Stimulated activated CD8-positive, alpha-beta memory T cell treated with anti-CD3 and anti-CD28 coated beads, Interleukin-4, amount 100 ng/mL, for 1 hour (primary cell): ENCODE measurements at places on chromosomes 5 and 9.

DNA sequence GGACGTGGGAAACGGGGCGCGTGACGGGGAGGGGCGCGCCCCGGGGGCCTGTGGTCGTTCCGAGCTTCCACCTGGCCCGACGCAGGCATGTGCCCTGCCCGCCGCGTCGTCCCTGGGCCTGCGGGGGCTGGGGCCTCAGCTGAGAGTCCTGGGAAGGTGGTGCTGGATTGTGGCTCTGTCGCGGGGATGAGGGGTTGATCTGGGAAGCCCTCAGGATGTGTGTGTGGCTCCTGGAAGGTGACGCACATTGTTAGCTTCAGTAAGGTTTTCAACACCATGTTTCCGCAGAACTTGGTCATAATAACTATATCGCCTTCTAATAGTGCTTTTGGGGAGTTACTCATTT lies 589.1 kb downstream of the MTRR start:
- no peak for DNase-seq

- no peak for DNase-seq
These were observed 25.0 kb downstream of the FAM163B start for GRCh38 chr9:133584167-133584558.

- DNase-seq = no peak
These were observed at the start of gene GLRA1 for GRCh38 chr5:151924564-151925301. Gene GLRA1, minus strand, starts transcription at chr5:151924851. Its CDS starts 302 bp downstream, at chr5:151924549.

- DNase-seq = no peak
These were observed 30.6 kb upstream of the IL33 start for GRCh38 chr9:6184749-6185645.

DNA sequence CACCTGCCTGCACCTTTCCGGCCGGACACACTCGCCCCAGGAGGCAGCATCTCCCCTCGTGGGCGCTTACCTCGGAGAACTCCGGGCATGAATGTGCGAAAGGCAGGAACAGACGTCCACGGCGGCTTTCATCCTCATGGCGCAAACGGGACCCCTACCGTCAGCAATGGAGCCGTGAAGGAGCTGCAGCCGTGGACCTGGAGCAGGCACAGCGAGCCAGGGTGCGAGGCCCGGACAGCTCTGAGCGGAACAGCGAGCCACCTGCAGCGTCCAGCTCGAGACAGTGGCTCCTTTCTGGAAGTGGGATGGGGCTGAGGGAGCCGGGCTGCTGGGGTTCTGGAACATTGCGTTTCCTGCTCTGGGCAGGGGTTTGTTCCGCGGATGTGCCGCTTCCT lies 7.8 kb upstream of the SLC6A19 start:
- DNase-seq = no peak

GRCh38 chr9:95752129-95752731 lies 123.3 kb upstream of the ERCC6L2 start:
- DNase-seq = no peak

DNA sequence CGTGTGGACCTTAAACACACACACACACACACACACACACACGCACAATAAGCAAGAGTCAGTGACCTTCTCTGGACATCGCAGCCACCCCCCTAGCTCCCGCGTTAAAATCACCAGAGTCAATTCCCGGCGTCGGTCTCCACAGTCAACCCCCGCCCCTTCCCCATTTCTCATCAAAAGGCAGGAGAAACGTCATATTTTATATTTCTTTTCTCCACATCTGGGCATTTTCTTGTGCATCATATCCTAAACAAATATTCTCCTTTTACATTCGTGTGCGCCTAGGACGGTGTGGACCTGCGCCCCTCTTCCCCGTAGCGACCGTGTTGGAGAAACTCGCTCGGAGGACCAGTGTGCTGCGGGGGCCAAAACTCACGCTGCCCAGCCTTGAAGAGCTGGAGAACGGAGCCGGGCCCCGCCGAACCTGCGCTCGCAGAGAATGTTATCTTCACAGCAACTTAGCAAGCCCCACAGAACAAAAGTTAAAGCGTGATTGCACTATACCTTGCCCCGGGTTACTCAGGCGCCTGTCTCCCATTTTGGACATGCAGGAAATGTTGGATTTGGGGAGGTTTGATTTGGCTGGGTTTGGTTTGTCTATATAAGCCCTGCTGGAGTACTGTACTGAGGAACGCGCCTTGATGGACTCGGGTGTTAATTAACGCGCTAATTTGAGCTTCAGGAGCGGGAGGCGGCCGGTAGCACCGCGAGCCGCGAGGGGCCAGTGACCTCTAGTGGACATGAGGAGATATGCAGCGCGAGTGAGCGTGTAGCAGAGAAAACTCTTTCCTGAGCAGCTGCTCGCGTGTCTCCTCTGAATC lies 192.4 kb downstream of the MEF2C start:
- DNase-seq = no peak

GRCh38 chr9:4973902-4974301 lies 11.2 kb upstream of the JAK2 start:
- DNase-seq = no peak

DNA sequence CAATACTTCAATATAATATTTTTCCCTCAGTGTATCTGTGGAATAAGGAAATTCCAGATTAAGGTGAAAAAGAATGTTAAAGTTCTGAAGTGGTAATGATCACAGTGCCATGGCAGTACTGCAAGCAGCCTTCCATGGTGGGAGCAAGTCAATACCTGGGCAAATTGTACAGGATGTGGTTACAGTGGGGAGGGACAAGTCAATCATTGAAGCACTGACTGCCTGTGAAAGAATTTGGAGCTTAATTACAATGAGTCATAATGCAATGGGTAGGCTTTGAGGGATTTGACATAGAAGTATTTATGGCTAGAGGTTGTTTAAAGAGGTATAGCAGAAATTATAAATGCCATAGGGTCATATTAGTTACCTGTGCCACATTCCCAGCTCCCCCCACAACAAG lies 786.5 kb upstream of the ACO1 start:
- no peak for DNase-seq

GRCh38 chr9:78712903-78713613 lies 416.1 kb downstream of the PSAT1 start:
- no peak for DNase-seq

DNA sequence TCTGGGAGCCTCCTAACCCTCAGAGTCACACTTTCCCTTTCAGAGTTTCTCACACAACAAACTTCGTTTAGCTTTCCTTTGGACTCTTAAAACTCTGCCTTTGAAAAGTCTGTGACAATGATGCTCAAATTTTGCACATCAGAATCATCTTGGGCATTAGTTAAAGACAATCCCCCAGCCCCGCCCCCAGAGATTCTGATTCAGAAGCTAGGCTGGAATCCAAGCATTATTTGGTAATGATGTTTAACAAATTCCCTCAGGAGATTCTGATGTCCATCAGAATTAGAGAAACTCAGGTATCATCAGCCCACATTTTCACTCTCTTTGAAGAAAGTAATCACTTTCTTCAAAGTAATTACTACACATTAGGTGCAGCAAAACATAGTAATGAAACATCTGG lies 9.6 kb upstream of the PLPP1 start:
- no peak for DNase-seq
